ENCODE measurements at places on chromosomes 3 and 15.

- no peak for DNase-seq
Measured at GRCh38 chr3:21839592-21839991, 88.6 kb upstream of the ZNF385D start.

DNA sequence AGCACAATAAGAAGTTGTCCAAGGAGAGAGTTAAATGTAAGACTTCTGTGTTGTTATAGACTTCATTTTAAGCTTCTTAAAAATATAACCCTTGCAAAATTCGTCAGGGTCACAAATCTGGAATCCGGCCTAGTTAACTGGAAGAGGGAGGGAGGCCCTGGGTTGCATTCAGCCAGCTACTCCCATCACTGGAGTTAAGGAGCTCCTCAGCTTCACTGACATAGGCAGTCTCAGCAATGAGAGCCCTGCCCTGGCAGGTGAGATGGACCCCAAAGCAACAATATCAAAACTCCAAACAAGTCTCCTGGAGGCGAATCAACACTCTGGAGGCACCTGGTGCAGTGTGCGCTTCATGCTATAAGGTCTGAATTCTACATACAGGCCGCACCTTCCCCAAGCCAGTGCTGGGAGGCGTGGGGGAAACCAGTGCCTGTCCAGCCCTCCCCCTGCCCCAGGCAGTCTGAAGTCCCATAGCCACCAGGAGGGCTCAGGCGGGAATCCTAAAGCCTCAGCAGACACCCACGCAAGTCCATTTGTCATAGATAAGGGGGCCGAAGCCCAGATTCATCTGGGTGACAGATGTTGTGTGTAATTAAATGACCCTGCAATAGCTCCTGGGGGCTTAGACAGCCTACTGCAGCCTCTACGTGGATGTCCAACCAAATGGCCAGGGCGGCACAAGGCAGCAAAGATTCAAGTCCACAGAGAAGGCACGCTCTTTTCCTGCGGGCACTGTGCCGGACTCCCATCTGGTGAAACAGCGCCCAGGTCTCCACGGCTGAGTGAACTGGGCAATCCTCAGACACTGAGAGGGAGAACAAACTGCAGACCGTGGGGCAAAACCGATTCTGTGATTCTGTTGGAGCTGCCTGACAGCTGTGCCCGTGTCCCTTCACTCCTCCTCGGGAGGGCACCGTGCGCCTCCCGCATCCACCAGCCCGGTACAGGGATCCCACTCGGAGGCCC lies 64.9 kb downstream of the ATP10A start:
- DNase-seq, result no peak

DNA sequence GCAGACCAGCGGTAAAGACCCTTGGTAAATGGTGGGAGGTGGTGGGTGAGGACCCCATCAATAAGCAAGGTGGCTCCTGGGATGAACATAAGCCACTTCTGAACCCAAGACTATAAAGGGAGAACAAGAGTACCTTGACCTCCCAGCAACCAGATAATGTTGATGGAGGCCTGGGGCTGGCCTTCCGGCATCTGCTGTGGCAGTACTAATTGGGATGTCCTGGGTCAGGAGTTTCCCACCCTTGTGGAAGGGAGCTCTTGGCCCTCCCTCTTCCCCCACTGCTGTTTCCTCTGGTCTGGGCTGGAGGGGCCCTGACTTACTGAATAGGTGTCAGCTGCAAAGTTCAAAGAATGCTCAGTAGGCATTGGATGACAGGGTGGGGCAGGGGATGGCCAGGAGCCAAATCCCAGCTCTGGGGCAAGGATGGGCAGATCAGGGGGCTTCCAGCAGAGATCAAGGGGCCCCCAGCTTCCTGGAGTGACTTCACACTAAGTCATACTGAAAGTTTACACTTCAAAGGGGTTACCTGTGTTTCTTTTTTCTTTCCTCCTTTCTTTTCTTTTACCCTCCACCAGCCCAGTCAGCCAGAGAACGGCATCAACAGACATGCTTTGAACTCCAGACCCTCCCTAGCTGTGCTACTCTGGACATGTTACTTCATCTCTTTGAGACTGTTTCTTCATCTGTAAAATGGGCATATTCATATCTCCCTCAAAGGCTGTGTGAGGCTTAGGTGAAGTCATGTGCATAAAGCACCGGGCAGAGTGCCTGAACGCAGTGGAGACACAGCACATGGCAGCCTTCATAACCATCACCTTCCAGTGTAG lies 1.5 kb downstream of the RBP1 start:
- no peak for DNase-seq

DNA sequence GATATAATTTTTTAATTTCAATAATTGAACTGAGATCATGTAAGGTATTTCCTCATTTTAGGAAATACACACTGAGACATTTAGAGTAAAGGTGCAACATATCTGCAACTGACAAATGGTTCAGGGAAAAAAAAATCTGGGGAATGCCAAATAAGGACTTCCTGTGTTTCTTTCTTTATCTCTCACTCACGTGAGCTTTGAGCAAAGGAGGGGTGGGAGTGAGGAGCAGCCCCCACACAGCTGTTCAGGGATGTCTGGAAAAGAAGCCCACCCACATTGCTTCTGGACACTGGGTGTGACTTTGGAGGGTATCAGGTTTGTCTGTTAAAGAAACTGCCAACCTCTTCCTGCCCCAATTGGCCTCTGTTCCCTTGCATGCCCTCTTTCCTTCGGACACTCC lies 5.6 kb upstream of the TP63 start:
- DNase-seq, result no peak

DNA sequence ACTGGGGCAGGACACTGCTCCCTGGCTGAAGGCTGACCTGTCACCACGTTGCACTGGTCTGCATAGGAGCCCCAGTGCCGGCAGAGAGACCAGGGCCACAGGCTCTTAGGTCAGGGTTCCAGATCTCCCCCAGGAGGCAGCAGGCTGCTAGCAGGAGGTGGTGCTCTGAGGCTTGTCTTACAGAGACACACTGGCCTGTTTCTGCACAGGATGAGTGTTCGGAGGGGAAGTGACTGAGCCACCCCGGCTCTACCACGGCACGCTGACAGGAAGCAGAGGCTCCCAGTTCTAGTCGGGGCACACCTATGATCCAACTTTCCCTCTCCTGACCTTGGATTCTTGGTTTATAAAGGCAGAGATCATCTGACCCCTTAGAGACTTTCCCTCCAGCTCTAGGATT lies 8.6 kb downstream of the FBXL22 start:
- DNase-seq, result no peak

DNA sequence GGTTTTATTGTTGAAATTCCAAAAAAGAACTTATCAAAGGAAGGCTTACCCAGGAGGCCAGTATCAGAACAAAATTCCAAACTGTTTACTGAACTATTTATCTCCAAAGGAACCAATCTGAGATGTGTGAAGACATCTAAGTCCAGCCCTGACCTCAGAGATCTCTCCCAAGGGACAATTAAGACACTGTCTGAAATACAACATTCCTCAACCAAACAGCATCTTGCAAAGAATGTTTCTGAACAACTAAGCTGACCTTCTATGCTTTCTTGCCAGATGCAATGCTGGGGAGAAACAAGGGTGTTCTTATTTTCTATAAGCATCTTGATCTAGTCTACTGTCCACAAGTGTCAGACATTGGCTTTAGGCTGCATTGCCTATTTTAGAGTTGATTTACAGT lies 13.6 kb downstream of the PDZRN3 start:
- DNase-seq, result no peak

GRCh38 chr3:54484334-54484733 lies 362.0 kb downstream of the CACNA2D3 start:
- no peak for DNase-seq

DNA sequence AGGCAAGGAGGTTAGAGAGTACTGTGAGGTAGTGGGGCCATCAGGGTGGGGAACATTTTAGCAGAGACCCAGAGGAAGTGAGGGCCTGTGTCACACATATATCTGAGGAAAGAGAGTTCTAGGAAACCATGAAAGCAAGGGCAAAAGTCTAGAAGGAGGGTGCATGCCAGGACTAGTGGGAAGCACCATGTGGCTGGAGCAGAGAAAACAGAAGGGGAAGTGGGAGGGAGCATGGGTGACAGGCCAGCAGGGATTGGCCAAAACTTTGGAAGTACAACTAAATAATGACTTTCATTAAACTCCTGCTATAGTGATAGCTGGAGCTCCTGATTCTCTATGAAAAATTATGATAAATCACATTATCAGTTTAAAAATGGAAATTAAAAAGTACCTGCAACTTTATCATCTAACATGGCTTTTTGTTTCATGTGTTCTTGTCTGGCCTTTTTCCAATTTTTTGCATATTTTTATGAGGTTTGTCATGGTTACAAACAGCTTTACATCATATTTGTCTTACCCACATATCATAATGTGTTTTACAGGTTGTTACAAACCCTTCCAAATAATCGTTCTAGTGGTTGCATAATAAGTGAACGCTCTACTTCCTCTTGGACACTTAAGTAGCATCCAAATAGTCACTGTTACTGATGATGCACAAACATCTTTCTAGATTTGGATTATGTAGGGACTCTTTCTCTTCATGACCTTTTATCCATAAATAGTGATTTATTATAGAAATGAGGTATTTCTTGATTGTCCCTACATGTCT lies 168.3 kb downstream of the NEK10 start:
- no peak for DNase-seq

DNA sequence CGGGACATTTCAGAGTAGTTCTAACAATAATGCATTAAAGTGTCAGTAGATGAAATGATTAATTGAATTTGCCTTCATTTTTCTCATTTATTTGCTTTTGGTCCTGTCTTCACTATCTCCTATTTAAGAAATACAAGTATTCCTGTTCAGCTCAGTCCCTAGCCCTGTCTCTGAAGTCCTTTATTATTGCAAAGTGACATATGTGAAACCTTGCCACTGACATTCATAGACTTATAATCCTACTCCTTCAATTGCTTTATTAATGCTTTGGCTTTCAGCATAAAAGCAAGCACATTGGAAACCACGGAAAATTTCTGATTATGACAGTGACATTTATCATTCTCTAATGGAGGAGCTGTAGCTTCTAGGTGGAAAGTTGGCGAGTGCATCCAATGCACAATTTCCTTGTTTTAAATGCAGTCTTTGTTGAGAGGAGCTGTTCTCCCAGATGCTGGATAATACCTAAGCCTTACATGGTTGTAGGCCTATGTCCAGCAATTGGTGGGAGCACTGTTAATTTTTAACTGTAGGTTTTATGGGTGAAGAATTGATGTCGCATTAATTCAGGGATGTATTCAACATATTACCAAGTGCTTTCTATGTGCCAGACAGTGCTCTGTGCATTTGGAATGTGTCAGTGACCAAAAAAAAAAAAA lies 337.8 kb downstream of the FEZF2 start:
- DNase-seq, result no peak

GRCh38 chr15:69467636-69468035 lies 15.0 kb downstream of the RPLP1 start:
- no peak for DNase-seq

DNA sequence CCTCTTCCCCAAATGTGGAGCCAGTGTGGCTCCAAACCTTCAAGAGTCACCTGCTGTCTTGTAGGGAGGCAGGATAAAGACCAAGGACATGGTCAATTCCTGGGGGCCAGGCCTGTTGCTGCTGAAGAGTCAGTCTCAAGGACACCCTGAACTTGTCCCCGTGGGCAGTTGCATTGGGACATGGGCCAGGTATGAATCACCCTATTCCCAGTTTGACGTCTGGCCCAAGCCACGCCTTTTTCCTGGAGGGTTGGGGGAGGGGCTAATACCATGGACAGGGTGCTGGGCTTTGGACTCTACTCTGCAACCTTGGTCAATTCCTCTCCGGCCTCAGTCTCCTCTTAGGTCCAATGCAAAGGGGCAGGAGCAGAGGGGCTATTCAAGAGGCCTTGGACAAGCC lies 10.4 kb downstream of the ATP2B2 start:
- no peak for DNase-seq

GRCh38 chr3:187504435-187504834 lies 136.2 kb downstream of the RTP4 start:
- DNase-seq, result no peak

- DNase-seq, result no peak
Measured at GRCh38 chr3:115784739-115785536, 161.6 kb downstream of the GAP43 start.

- DNase-seq, result no peak
Measured at GRCh38 chr3:30567139-30567753, 39.2 kb upstream of the TGFBR2 start.

DNA sequence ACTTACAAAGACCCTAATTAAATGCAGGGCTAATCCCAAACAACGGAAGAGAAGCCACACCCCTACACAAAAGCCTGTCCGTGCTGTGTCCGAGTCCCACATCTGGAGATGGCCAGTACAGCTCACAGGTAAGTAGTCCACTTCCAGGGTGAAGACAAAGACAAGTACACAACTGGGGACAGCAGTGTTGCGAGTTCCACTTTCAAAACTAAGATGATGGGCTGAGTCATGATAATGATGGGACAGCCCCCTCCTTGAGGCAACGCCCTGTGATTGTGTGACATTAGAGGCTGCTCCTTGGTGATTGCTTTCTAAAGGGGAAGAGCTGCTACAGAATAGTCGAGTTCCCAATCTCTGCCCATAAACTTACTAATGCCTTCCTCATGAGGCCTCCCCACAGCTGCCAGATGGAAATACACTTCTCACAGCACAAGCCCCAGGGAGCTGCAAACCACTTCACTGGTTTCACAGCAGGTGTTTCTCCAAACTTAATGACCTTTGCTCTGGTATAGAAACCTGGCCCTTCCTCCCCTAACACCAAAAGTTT lies 27.6 kb downstream of the RFT1 start:
- no peak for DNase-seq

DNA sequence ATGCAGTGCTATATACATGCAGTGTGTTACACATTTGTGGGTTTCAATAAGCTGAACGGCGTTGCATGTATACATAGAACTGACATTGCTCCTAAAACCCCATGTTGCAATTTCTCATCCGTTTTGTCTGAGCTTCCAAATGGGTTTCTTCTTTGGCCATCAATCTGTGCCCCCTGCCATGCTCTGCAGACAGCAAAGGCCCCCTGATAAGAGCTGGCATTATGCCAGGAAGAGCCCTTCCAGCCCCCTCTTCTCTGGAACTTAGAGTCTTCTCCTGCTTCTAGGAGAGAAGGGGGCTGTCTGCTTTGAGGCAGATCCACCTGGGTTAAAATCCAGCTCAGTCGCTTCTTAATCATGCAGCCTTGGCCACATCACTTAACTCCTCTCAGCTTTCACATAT lies 254.0 kb downstream of the SLCO3A1 start:
- no peak for DNase-seq

- DNase-seq, result no peak
Measured at GRCh38 chr3:23611737-23612295, 193.9 kb upstream of the UBE2E1 start.

GRCh38 chr15:86082619-86083380 lies 3.1 kb downstream of the AGBL1 start:
- DNase-seq, result no peak

DNA sequence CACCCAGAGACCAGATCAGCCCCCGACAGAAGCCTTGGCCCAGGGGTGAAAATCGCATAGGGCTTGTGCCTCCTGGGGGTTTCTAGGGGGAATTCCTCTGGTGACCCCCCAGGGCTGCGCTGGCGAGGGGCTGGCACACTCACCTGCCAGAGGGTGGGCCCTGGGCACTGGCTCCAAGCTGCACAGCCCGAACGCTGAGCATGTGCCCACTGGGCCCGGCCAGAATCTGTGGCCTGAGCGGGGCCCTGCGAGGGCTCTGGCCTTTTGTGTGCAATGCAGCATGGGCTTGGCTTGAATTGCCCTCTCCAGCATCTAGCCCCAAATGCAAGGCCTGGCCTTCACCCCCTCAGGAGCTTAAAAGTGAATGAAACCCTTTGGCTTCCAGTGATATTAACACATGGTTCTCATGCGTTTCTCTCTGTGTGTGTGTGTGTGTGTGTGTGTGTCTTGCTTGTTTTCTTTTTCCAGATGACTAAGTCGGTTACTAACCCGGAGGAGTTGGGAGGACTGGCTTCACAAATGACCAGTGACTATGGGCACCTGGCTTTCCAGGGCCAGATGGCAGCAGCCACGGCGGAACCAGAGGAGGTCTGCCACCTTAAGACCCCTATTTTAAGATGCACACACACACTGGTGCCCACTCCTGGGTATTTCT lies 259.1 kb upstream of the TPM1 start:
- DNase-seq, result no peak

Data from NCI-H1417 treated with DMSO at 0.1 percent for 48 hours (cell line).